ENCODE measurements at places on chromosomes 7 and 10.

DNA sequence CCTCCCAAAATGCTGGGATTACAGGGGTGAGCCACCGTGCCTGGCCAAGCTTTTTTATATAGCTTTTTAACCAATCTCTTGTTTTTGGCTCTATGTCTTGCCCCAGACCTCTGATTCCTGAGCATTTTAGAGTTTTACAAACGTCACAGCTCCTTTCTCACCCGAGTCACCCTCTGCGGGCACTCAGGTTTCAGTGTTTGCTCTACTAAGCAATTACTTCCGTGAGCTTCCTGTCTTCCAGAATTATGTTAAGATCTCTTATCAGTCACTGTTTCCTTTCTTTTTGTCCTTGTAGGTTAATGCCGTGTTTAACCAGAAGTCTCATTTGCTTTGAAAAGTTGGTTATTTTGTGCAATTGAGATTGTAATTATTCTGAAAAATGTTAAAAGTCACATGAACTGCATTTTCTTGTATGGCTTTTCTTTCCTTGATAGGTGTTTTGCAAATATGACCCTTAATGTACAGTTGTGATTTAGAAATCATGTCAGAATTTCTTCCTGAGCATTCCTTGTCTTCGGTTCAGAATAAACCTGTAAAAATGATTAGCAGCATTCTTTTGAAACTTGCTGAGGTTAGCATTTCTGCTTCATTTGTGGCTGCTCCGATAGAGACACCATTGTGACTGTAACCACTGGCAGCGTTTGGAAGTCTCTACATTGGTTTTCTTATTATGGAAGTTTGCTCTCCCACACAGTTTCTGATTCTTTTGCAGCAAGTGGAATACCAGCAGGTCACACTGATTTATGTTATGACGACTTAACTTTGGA lies 4.5 kb upstream of the HKDC1 start:
- no peak for DNase-seq

DNA sequence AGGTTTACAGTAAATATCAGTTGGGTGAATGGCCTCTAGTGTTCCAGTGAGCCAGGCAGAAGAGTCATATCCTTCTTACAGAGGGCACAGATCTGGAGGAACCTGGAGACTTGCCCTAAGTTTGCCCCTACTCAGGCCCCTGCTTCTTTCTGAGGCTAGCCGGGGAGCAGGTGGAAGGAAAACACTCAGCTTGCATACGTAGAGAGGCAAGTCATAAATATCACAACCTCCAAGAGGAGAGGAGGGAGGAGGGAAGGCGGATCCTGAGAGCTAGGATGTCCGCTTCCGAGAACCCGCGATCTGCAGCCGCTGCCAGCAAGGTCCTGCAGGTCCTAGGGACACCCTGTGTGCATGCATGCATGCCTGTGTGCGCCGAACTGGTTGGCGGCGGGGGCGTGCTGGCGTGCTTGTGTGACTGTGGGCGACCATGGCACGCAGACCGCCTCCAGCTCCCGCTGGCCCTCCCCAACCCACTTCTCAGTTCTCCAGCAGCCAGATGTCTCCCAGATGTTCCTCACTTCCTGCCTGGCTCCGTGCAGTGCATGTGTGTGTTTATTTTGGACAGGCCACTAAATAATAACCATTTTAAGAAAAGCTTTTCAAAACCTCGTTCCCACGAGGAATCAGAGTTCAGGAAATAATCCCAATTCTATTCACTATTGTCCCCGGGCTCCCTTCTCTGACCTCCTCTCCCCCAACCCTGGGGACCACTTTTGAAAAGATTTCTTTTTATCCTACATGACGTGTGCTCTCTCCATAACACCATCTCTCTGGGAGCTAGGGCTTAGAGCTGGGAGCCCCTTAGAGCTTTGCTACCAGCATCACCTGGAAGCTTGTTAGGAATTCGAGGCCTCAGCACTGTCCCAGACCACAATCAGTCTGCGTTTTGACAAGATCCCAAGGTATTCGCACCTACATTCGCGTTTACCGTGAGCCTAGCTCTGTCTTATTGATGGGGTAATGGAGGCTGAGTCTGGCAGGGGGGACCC lies 32.4 kb downstream of the UNC5B start:
- DNase-seq, result no peak

DNA sequence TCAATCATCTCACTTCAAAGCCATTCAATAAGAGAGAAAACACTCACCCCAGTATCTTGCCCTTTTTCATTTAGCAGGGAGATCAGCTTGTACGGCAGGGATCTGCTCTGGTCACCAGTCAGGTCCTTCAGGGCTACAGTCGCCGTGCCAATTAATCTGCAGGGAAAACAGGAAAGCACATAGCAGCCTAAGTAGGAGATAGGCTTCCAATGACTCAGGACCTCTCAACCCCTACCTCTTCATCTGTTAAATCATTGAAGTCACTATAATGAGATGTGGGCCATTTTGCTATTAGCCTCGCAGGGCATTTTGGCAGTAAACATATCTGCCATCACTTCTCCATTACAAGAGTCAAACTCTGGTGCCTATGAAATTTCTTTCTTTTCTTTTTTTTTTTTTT lies 50.8 kb downstream of the MYOF start:
- no peak for DNase-seq

GRCh38 chr7:64793106-64793755 lies 997 bp upstream of the ZNF138 start:
- no peak for DNase-seq

- no peak for DNase-seq
Observed at GRCh38 chr10:102642736-102643335, 1.4 kb upstream of the TRIM8 start.

DNA sequence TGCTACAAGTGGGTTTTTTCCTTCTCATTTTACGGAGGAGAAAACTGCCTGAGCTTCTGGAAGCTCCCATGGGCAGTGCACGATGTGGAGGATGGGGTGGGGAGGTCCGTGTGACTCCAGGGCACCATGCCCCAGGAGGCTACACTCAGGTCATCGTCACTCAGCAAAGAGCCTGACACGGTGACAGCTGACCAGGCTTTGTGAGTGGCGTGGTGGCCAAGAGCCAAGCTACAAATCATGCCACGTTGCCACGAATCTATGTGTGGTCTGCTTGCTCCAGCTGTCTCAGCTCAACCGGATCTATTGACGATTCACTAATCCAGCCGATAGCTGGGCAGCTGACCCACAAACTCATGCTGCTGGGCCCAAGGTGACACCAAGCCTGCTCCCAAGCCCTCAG lies 27.6 kb upstream of the C10orf71 start:
- no peak for DNase-seq

- DNase-seq, result no peak
Observed at GRCh38 chr10:114821915-114822443, 399 bp downstream of the FHIP2A start.

- no peak for DNase-seq
Observed at GRCh38 chr10:108052981-108053380, 888.5 kb upstream of the SORCS1 start.

DNA sequence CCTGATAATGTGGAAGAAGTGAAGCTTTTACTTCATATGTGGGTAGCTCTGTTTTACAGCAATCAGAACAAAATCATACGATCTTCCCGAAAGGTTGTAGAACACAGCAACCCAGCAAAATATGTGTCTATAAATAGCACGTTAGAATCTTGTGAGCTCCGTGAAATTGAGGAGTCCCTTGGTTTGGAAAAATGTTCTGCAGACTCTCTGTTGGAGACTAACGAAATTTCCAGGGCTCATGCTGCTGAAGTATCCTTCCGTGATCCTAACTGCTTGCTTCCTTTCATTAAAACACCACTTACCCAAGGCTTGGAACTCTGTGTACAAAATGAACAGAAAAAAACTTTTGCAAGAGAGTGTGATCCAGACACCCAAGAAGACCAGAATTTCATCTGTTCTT lies 57.5 kb downstream of the TASOR2 start:
- DNase-seq, result no peak

DNA sequence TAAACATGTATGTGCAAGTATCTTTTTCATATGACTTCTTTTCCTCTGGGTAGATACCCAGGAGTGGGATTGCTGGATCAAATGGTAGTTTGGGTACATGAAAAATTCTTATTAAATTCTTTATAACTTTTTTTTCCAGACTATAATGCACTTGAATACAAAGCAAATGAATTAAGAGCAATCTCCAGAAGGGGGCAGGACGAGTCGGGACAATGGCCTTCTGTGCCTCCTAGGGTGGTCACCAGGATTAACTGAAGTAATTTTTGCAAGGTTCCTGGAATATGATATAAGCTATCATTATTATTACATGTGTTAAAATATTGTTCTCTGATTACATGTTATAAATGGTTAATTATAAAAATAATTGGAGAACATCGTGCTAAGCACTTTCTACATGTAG lies 127.2 kb downstream of the PPP1R17 start:
- DNase-seq, result no peak

GRCh38 chr10:101761226-101761625 lies 14.7 kb downstream of the FGF8 start:
- DNase-seq, result no peak
